Fibroblast of skin of left biceps (primary cell): ENCODE measurements at places on chromosomes 11 and 22.
A peak's percentile ranks its signal among the peaks of the same experiment; 100 is the strongest.

GRCh38 chr11:43951231-43951630, 8.8 kb downstream of the C11orf96 start:
- DNase-seq = no peak

DNA sequence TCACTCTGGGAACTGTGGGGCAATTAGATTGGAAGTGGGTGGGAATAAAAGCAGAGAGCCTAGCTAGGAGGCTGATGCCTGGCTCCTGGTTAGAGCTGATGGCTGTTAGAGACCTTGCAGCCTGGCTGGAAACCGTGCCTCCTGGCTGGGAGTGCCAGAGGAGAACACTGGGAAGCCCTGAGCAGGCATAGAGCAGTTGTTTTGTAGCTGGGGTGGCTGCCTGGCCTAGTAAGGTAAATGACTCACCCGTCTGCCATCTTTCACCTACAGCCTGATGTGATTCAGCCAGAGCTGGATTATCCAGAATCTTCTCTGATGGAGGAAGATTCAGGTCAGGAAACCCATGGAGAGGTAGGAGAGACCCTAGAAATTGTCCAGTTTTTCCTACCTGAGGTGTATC, 6.1 kb downstream of the UQCR10 start:
- DNase-seq = no peak

- no peak for DNase-seq
Measured at GRCh38 chr11:71442880-71443279, 5.3 kb downstream of the DHCR7 start.

- DNase-seq = no peak
Measured at GRCh38 chr11:114174712-114175495, 115.4 kb downstream of the ZBTB16 start.

DNA sequence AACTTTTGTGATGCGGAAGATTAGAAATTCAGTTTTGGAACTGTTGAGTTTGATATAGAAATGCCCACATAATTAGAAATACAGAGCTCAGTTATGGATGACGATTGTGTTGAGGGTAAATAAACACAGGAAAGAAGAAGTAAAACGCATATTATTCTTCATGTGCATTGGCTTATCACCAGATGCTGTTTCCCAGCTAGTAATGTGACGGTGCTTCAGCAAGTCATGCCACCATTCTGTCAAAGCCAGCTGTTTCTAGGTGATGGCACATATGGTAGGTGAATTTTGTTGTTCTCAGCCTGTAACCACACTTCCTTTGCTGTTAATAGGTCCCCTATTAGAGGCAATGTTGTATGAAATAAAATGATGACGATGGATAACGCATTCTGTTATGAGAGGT, 68.9 kb downstream of the C11orf65 start:
- no peak for DNase-seq

GRCh38 chr11:104946907-104947306, 21.5 kb downstream of the CASP4 start:
- no peak for DNase-seq

- peak; percentile 33 for DNase-seq
Measured at GRCh38 chr11:102497061-102497460, 33.5 kb downstream of the MMP7 start.

DNA sequence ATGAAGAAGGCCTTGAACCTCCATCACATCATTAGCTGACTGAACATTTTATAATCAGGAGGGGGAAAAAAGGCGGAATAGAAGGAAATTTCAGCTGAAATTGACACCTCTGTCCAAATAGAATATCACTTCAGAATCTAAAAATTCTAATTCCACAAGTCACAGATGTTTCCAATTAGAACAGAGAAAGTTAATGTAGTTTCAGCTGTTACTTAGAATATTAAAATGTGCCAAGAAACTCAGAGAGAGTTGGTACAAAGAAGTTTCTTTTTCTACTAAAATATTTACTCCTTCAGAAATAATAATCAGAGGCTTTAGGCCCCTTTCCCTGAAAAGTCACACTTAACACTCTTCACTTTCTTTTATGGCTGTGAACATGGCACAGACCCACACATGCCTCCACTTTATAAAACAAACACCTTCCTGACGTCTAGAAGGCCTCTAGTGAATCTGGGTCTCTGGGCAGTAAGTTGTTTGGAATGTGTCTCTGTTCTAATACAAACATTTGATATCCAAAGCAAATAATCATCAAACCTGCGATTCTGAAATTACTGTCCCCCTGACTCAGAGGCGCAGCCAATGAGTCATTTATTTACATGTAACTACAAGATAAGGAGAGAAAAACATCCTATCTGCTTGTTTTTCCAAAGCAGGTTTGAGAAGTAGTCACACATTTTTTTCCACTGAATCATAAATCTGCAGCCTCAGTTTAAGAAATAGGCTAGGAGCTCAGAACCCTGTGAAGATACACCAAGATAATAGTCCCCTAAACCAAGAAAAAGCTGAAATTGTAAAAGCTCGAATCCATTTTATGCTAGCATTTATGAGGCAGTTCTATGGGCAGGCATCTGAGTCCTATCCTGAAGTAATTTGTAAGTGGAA, 148.4 kb downstream of the ME3 start:
- DNase-seq = peak; percentile 53

GRCh38 chr11:4559527-4560440, 14.8 kb downstream of the OR52M1 start:
- no peak for DNase-seq

DNA sequence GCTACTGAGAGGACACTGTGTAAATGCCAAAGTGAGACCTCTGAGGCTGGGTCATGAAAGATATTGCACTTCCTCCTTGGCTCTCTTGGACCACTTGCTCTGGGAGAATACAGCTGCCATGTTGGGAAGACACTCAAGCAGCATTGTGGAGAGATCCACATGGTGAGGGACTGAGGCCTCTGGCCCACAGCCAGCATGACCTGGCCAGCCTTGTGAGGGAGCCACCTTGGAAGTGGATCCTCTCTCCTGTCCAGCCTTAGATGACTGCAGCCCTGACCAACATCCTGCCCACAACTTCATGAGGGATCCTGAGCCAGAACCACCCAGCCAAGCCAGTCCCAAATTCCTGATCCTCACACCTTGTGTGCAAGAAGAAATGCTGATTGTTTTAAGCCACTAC, 30.4 kb downstream of the MB start:
- DNase-seq = no peak

GRCh38 chr11:64224151-64224890, 1.7 kb downstream of the TRPT1 start:
- no peak for DNase-seq

GRCh38 chr11:128374026-128374425, 213.3 kb downstream of the ETS1 start:
- DNase-seq = no peak

- DNase-seq = no peak
Measured at GRCh38 chr22:24363243-24363642, 64.2 kb upstream of the ADORA2A start.

- DNase-seq = no peak
Measured at GRCh38 chr11:84884836-84885235, 742.3 kb downstream of the DLG2 start.
